Cerebellum (tissue), 4 donors: ENCODE measurements at places on chromosomes 2 and 18.

- no peak for DNase-seq
Measured at GRCh38 chr2:96336104-96336775, 674 bp downstream of the NCAPH start.

- no peak for DNase-seq
Measured at GRCh38 chr2:140465301-140465700, 1665.5 kb downstream of the LRP1B start.

GRCh38 chr18:26312199-26312598 is 86.0 kb downstream of the TAF4B start:
- DNase-seq: peak; percentile 10

DNA sequence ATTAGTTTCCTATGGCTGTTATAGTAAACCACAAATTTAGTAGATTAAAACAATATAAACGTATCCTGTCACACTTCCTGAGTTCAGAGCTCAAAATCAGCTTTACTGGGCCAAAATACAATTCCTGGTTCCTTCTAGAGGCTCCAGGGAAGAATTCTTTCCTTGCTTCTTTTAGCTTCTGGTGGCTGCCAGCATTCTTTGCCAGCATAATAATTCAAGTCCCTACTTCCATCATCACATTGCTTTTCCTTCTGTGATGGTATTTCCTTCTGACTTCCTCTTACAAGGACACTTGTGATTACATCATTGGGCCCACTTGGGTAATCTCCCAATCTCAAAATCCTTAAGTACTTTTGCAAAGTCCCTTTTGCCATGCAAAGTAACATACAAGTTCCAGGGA is 40.6 kb downstream of the MOB4 start:
- DNase-seq: no peak

DNA sequence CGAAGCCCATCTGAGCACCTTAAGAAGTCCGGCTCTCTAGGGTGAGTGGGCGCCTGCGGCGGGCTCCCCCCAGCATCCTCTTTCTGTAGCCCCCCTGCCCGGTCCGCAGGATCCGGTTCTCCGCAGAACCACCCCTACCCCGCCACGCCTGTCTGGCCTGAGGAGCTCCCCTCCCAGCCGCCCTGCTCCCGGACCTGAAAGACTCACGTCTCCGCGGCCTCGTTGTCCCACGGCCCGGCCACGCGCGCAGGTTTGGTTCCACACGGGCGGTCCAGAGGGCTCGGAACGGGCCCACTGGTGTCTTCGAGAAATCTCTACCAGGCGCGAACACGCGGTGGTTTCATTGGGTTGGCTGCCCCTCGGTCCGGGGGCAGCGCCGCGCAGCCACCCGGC is 237 bp downstream of the SLC39A6 start:
- DNase-seq: no peak

DNA sequence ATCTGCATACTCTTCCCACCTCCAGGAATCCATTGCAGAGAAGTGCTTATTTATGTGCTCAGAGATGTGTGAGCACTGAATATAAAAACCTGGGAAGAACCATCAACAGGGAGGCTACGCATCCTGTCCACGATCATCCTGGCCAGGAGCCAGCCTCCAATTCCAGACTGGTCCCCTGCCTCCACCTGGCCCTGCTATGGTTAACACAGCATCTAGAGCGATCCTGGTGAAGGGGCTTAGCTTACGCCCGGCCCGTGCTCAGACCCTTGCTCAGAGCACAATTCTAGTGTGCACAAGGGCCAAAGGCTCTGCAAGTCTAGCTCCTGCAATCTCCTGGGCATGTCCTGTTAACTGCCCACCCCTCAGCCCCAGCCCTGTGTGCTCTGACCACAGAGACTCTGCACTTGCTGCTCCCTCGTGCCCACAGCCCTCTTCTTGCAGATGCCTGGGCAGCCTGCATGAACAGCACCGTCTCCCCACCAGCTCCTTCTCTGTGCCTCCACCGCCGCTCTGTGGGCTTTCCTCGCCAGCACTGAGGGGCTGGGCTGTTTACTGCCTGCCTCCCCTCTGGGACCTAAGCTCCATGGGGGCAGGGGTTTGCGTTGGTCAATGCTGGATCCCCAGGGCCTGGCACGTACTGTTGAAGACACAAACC is 6.5 kb downstream of the PER2 start:
- no peak for DNase-seq

GRCh38 chr2:227192491-227192890 is 28.1 kb downstream of the COL4A3 start:
- no peak for DNase-seq

DNA sequence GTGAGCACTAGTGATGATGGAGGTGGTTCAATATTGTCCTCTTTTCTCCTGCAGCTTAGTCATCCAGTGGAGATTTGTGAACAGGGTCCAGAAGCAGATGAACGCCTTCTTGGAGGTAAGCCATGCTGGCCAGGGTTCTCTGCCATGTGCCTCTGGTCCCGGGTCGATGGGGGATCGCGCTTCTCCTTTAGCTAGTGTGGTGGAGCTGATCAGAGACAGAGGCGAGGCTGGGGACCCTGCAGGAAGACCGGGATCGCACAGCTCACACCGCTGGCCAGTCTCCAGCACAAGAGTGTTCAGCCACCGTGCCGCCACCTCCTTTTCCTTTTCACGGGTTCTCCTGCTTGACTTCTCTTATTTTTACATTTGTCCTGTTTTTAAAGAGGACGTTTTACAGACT is 243.4 kb downstream of the ALPK2 start:
- no peak for DNase-seq

DNA sequence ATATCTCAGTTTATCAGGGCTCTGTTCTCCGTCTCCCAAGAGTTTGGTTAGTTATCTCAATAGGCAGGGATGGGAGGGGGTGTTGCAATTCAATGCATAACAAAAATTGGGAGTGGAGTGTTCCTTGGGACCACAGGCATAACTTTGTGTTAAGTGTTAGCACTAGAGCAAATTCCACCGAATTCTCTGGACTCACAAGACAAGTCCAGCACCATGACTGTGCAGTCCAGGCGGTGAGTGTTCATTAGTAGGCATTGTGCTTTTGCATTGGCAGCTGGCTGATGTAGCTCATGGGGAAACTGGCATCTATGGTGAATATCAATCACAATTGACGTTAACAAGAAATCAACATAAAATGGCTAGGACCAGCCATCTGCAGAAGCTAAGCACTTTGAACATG is 79.0 kb upstream of the CABLES1 start:
- no peak for DNase-seq

- DNase-seq: no peak
Measured at GRCh38 chr2:174663550-174663949, 65.9 kb upstream of the WIPF1 start.

DNA sequence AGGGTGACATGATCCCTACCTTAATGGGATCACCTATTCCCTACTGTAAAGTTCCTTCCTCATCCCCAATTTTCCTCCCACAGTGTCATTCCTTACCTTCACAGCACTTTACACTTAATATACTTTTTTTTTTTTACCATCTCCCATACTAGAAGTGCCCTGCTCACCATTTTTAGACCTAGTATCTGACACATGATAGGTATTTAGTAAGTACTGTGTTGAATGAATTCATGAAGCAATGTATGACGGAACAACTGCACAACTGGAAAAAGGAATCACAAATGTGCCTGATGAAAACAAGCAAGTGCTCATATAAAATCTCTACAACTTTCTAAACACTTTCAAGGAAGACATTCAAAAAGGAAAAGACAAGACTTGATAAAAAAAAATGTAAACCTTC is 77.0 kb upstream of the ST8SIA5 start:
- DNase-seq: no peak

DNA sequence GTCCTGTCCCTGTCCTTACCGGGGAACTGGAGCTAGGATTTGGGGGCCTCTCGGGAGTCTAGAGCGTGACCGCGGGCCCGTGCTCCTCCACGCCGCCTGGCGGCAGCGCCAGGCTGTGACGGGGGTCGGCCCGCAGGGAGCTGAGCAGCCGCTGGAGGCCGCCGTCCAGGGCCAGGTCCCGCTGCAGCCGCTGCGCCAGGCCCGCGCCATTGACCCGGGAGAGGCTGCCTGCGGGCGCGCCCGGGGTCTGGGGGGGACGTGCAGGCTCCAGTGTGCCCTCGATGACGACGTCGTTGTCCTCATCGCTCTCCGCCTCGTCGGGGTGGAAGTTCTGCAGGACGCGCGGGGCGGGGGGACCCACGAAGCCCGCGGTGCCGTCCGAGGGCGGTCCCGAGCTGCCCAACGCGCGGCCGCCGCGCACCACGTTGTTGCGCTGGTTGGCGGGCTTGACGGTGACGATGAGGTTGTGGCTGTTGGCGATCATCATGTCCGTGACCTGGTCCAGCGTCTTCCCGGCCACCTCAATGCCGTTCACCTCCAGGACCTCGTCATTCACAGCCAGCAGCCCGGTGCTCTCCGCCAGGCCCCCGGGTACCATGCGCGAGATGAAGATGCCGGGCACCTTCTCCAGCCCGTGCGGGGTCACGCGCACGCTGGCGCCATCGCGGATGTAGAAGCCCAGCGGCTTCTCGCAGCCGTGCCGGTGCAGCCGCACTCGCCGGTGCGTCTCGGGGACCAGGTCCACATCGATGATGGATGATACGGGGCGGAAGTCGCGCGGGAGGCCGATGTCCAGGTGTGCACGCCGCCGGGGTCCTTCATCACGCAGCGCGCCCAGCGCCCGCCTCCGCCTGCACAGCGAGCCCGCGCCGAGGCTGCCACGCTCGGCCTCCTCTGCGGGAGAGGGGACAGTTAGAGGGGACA is 50.9 kb downstream of the ADNP2 start:
- DNase-seq: no peak

GRCh38 chr18:13436576-13436975 is 218.0 kb downstream of the LDLRAD4 start:
- DNase-seq: peak; percentile 66

DNA sequence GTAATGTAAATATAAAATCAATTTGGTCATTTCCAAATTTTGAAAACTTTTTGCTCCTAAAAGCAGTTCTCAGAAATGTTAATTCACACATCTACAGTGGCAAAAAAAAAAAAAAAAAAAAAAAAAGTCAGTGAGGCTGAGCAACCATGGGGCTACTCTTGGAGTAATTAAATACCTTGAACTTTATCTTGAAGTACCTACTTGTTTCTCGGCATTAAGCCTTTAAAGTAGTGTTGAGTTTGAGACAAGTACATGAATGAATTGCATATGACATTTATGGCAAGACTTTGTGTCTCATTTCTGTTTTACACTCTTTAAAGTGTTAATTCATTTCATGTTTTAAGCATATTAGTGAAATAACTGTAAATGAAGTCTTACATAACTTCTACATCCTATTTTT is 613.3 kb downstream of the XIRP2 start:
- no peak for DNase-seq

DNA sequence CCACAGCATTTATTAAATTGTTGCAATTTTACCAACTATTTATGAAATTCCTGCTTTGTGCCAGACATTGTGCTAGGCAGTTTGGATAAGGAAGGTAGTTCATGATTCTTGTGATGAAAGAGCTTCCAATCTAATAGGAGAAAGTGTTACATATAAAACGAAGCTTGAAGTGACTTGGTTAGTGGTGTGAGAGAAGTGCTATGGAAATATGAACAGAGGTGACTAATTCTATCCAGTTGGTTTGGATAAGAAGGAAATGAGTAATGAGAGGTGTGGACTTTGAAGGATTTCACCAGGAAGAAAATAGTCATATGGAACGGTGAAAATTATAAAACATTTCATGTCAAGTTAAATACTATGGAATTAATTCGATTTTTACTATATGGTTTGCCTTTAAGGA is 48.6 kb downstream of the EML6 start:
- no peak for DNase-seq

DNA sequence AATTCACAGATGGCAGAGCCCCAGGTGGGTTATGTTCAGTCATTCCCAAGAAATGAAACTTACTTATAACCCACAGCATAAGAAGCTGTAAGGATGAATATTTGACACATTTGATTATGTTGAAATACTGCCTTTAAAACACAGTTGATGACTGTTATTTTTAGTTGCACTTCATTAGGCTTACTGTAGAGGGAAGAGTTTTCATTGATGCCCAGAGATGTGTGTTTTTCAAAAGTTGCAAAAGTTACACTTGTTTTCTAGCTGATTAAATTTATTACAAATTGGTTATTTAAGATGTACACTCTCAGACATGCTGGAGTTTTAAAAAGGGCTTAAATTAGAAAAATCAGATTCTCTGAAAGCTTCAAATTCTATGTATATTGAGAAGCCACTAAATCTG is 506.1 kb downstream of the PARD3B start:
- no peak for DNase-seq

GRCh38 chr2:124437811-124438210 is 412.7 kb downstream of the CNTNAP5 start:
- DNase-seq: no peak

DNA sequence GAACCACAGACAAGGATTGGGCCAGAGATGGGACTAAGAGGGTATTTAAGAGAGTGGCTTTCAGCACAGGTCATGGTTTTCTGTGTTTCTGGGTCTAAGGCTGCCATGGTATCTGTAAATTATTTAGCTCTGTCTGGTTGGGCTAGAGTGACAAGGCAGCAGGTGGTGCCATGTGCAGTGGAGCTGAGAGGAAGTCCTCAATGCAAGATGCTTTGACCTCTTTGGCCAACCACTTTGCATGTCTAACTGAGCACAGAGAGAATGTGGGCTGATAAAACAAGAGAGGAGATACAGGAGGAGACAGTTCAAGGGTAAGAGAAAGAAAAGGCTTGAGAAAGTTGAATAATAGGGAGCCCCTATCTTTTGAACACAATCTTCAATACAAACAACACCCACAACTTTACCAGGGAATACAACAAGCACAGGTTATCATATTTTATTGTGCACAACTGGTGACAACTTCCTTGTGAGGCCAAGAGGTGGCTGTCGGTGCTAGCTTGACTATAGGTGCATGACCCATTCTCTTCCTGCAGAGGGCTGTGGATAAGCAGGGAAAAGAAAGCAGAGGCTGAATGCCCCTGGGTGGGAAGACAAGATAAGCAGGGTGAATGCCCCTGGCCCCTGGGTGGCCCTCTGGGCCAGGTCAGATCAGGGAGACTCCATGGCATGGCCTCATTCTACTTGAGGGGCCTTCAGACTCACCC is 12.3 kb downstream of the FLACC1 start:
- DNase-seq: no peak

GRCh38 chr18:45517181-45517741 is 98.0 kb upstream of the SLC14A2 start:
- no peak for DNase-seq

DNA sequence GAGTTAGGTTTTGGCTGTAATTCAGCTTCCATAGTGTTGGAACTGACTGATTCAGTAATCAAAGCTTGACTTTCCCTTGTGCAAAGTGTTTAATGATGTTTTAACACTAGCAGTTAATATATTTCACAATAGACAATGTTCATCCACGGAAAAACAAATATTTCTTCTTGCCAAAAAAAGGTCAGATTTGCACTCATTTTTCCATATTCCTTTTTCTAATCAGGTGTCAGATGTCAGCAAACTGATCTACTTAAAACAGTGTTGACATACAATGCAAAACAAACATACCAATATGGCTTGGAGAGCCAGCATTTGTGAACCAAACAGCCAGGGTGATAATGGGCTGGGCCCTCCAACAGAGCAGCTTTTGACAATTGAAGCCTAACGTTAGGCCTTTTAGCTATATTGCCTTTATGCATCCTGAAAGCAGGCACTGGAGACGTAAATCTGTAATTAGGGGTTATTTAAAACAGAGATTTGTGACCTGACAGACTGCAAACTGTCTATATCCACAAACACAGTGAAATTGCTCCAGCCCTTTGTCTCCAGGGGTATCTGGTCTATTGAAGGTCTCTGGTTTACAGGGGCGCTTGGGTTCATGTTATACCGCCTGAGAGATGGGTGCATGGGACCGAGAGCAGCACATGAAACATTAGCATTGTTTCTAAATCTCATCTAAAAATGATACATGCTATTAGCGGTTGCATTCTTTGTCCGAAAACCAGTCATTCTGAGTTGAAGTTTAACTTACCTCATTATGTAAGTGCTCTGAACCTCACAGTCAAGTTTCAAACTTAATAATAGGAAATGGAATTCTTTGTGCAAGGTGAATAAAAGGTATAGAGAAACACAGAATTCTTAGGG is 7.1 kb upstream of the CDCA7 start:
- DNase-seq: no peak
